ENCODE measurements at places on chromosomes 5 and 9.

- no peak for DNase-seq
Measured at GRCh38 chr5:134825212-134825611, 20.6 kb upstream of the C5orf24 start.

GRCh38 chr9:82271106-82271561 lies 282.6 kb downstream of the SPATA31D1 start:
- no peak for DNase-seq

DNA sequence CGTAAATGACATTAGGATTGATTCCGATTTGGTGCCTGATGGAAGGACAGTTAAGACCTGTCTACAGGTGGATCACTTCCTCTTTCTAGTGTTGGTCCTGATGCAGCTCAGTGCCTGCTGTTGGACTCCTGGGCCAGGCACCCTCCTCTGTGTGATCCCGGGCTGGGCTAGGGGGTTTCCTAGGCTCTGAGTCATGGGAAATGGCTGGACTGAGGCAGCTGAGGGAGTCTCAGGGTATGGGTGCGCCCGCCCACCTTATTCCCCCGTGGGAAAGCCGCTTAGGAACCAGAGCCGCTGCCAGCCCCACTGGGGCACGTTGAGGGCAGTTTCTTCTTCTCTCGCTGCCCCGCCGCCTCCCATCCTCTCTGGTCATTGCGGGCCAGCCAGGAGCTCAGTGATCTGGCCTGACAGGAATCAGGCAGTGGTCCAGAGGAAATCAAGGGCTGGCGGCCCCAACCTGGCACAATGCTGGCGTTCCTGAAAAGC lies 12.9 kb downstream of the TCF7 start:
- no peak for DNase-seq

DNA sequence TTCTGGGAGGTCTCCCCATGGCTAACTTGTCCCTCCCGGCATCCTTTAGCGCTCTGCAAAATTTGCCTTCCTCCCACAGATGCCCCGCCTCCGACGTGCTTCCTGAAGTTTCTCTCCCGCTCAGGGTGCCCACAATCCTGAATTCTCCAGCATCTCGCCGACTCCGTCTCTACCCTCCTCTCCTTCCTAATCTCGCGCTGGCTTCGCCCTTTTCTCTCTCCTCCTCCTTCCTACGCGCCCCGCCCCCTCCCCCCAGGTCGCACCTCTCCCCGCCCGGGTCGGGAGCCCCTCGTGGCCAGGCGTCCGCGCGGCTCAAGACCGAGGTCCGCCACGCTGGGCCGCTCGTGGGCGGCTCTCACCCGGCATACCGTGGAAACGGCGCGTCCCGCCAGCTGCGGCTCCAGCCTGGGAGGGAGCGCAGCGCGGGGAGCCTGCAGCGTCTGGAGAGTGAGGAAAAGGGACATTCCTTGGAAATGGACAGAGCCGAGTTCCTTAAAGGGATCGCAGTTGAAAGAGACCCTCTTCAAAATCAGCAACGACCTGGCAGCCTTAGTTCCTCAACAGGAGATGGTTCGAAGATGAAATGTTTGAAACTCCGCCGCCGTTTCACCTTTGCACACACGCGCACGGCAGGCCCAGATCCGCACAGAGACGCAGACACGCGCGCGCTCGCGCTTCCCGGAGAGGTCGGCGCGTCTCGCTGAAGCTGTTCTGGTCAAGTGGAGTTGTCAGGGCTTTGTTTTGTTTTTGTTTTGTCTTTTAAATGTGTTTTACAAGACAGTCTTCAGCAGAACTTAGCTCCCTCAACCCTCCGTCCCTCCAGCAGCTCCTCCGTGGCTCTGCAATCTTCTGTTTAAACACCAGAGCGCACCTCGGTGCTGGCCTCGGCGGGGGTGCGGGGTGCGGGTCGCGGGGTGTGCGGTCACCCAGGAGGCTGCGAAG lies 5.0 kb upstream of the IRX2 start:
- no peak for DNase-seq

DNA sequence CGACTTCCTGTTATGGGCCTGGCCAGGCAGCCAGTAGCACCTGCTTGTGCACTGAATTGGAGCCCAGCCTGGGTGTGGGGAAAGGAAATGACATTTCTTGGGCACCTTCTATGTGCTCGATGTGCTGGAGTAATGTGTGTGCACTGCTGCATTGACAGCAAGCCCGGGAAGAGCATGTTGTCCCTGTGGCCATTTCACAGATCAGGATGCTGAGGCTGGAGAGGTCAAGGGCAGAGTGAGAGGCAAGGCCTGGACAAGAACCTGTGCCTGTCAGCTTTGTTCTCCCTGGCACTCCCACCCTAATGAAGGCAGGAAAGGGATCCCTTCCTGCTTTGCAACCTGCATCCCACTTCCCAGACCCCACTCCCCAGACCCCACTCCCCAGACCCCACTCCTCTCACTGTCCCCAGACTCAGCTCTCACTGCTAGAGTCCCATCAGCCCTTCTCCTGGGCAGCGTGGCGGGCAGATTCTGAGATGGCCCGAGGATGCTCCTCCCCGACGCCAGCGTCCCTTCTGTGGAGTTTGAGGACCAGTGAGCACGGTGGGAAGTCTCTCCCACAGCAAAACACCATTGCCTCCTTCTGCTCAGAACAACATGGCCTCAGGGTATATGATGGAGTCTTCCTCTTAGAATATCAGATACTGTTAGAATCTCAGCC lies 49.6 kb downstream of the BARX1 start:
- no peak for DNase-seq
